ENCODE measurements at places on chromosomes 7 and 10. TPM values are rescaled to one million over a fixed set of nuclear protein-coding genes. Genes with fewer than 3 reads are reported as not detected.

DNA sequence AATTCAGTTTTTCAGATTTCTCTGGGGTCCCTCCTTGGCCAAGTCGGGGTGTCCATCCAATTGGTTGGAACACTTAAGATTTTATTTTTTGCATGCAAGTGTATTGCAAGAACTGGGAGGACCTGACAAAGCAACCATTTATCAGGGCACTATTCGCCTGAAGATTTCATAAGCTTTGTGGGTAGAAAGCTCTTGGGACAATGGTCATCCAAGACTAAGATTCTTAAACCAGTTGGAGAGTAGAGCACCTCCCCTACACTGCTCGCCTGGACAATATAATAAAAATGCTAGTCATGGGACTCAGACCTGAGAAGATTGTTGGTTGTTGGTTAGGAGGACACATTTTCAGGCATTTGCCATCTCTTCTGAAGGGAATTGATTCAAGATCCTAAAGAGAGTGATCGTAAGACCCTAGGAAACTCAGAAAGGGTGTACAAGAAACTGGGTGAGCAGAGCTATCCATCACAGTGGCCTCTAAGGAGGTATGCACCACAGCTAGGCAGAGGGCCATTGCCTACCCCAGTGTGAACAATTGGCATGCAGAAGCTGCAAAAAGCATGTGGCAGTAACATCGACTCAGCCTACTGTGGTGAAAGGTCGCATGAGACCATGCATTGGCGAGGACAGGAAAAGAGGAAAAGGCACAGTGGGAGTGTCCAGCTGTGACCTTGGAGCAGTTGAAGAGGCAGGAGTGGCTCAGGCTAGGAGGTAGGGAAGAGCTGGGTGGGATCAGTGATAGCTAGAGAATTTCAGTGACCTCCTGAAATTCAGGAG, 1235.3 kb upstream of the AUTS2 start:
- DNase-seq: no peak

CLRN3 gene
- total RNA-seq: not detected

- no peak for DNase-seq
Measured at GRCh38 chr7:114085592-114086501, 167.0 kb upstream of the PPP1R3A start.

- no peak for DNase-seq
Measured at GRCh38 chr7:141562972-141563371, 11.8 kb downstream of the AGK start.

DNA sequence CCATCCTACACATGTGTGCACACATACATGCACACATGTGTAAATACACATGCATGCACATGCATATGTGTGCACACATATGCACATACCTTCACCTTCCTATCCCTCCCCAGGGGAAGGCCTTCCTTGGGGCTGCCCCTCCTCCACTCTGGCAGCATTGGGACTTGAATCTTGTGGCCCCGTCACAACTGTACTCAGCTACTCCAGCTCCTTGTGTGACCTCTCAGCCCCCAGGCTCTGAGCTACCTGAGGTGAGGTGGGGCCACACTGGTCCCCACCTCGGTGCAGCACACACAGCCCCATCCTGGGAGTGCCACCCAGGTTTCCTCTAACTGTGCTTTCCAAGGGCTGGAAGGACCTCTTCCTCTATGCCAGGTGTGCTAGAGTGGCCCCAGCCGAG, 116.0 kb downstream of the LHPP start:
- DNase-seq: no peak

DNA sequence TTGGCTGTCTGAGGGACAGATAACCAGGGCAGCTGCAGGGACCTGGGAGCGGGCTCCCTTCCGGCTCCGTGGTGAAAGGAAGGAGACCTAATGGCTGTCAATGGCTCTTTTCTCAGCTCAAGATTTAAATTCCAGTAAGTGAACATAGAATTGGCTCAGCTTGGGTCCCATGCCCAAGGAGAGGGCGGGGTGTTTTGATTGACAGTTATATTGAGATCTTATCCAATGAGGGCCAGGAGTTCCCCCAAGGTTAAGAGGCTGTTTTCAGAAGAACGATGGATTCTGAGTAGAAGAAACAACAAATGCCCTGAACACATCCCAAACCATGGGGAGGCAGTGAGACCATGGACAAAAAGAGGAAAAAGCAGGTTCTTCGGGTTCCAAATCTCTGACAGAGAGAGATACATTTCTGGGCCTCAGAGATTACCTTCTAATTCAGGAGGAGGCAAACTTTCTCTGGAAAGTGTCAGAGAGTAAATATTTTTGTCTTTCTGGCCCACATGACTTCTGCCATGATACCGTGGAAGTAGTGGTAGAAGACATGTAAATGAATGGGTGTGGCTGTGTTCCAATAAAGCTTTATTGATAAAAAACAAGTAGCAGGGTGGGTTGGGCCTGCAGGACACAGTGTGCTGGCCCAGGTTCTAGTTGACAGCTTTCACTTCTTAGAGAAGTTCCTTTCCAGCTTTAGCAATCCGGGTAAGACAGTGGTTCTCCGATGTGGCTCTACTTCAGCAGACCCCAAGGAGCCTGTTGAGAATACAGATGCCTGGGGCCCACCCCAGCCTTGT, 219.6 kb downstream of the RPS24 start:
- DNase-seq: no peak

DNA sequence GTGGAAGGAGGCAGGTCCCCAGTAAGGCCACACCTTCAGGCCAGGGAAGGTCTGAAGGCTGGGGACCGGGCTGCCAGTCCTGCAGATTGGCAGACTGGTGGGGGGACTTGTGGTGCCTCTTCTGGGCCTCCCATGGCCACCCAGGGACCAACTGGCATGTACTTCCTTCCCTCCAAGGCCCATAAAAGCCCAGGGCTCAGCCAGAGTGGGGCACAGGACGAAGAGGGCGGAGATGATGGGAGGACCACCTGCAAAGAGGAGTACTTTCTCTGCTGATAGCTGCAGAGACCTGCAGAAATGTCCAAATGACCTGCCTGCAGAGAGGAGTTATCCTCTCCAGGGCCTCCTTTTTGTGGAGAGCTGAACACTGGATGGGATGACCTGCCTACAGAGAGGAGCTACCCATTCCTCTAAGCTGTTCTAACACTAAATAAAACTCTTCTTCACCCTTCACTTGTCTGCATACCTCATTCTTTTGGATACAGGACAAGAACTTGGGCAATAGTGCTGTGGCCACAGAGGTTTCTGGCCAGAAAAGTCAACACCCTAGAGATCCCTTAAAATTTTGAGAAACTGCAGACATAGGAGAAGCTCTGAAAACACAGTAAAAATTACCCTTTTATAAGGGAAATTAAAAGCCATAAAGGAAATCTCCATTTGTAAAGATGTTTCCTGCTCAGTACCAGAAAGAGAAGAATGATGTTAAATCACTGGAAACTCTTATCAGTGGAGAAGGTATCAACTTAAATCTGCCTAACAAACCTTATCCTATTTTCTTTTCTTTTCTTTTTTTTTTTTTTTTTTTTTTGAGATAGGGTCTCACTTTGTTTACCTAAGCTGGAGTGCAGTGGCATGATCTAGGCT, 20.7 kb upstream of the PRF1 start:
- no peak for DNase-seq

DNA sequence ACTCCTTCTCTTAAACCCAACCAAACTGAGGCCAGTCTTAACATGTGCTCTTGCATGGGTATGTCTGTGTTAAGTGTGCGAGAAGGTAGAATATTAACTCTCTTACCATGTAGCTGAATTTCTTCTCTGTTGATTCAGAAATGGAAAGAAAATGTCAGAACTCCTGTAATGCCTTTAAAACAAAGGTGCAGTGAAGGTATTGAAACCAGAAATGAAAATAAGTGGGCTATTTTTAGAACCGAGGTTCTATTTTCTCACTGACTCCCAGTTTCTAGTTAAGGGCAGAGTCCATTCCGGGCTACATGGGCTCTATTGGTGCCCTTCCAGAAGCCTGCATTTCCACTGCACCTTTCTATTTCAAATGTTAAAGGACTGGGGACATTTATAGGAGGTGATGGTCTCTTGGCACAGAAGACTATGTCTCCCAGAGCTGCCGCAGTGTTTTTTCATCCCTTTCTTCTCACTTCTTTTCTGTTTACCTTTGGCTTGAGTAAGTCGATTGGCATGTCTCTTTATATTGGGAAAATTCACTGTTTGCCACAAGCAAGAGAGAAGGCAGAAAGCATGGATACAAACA, 174.9 kb downstream of the LRMDA start:
- no peak for DNase-seq

LIPJ gene
- total RNA-seq: not detected

DNA sequence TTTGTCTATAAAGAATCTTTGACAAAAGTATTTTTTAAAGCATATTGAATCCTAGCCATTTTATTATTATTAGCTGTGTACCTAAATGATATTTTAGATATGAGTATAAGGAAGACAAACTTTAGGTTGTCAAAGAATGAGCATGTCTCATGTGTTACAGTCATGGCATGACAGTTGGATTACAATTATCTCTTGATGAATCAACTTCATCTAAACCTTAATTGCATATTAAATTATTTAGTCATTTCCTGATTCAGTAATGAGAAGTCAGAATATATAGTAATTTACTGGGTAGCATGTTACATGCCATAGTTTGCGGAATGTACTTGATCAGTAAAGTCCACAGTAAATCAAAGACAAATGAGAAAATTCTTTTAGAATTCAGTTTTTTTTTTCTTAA, 59.2 kb downstream of the MAPK8 start:
- DNase-seq: no peak

- peak; percentile 38 for DNase-seq
Measured at GRCh38 chr7:135204876-135205275, 6.5 kb downstream of the WDR91 start.

TBXAS1 gene
- total RNA-seq: 4.4 TPM
